ENCODE measurements at places on chromosomes 12 and 14. TPM values are rescaled to one million over a fixed set of nuclear protein-coding genes. Genes with fewer than 3 reads are reported as not detected.
A peak's percentile ranks its signal among the peaks of the same experiment; 100 is the strongest.

- DNase-seq: peak; percentile 5
Observed at GRCh38 chr12:82326905-82327503, 31.2 kb downstream of the CCDC59 start.

GRCh38 chr14:31194661-31195060 lies 12.9 kb downstream of the HECTD1 start:
- no peak for DNase-seq

- no peak for DNase-seq
Observed at GRCh38 chr12:3644104-3644503, 108.8 kb downstream of the CRACR2A start.

GRCh38 chr12:101768781-101769180 lies 29.5 kb upstream of the SYCP3 start:
- DNase-seq: no peak

GRCh38 chr12:45828402-45828801 lies 98.9 kb downstream of the ARID2 start:
- no peak for DNase-seq

- no peak for DNase-seq
Observed at GRCh38 chr14:59566296-59566695, 10.3 kb downstream of the CCDC175 start.

GRCh38 chr14:90443161-90444076 lies 46.6 kb downstream of the CALM1 start:
- no peak for DNase-seq

DNA sequence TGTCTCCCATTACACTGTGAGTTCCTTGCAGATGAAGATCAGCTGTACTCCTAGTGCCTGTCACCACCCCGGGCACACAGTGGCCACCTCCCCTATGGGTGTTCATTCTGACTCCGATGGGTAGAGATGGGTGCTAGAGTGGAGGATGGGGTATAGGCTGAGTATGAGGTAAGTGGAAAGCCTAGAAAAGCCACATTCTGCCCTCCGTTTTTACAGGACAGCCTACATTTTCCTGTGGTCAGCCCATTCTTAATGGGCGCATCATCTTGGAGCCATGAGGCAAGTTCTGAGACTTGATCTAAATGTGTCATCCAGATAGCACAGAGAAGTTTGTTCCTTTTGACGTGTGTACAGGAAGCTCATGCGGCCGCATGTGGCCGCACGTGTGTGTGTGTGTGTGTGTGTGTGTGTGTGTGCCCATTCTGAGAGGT lies 166.7 kb upstream of the HIF1A start:
- DNase-seq: no peak

GRCh38 chr14:44657203-44657602 lies 150.1 kb upstream of the FSCB start:
- DNase-seq: no peak

DNA sequence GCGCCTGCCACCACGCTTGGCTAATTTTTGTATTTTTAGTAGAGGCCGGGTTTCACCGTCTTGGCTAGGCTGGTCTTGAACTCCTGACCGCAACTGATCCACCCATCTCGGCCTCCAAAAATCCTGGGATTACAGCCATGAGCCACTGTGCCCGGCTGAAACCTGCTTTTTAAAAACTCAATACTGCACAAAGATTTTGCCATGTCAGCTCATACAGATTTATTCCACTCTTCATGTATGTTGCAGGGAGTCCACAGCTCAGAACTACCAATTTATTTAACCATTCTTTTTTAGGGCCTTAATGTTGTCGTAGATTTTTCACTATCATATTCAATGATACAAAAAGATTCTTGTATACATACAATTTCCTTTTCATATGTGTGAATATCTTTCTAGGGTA lies 20.0 kb downstream of the ZCCHC8 start:
- no peak for DNase-seq

DNA sequence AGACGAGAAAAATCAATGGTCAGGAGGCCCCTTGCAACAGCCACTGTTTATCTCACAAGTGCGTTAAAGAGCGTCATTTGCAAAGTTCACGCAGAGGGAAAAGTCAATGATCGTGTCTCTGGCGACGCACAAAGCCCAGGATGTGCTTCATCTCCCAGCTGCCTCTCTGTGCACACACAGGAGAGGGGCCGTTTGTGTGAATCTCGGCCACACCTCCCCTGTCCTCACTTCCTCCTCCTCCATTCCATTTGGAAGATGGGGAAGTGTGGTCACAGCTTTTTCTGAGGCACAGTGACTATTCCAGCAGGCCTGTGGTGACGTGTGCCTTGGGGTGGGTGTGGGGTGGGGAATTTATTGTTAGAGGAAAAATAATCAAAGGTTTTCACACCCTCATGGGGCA lies 90.4 kb downstream of the RBM19 start:
- no peak for DNase-seq

GRCh38 chr12:26471560-26471959 lies 276.2 kb downstream of the SSPN start:
- no peak for DNase-seq

- no peak for DNase-seq
Observed at GRCh38 chr12:56591126-56591525, 39.0 kb downstream of the BAZ2A start.

DNA sequence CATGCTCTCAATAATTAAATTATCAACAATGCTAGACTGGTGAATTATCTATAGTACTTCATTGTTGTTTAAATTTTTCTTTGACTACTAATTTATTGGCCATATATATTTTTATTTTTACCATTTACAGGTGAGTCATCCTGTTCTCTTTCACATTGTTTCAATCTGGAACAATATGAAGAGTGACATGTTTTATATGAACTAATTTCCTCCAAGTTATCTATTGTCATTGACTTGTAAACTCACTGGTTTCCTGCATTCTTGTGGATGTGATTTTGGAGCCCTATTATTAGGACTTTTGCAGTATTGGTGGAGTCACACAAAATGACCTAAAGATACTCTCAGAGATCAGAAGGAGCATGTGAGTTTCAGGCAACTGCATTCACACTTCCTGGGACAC lies 297.7 kb downstream of the AEBP2 start:
- DNase-seq: no peak

- no peak for DNase-seq
Observed at GRCh38 chr14:91063119-91063518, 2.7 kb upstream of the RPS6KA5 start.

The CCDC92 gene
- 50.2 TPM for polyA plus RNA-seq

The CCDC85C gene
- 31.1 TPM for polyA plus RNA-seq

The STAT6 gene
- 114 TPM for polyA plus RNA-seq

The A2M gene
- polyA plus RNA-seq: 247 TPM

The MYO1H gene
- 0.79 TPM for polyA plus RNA-seq

The CCDC197 gene
- not detected for polyA plus RNA-seq

The KRT82 gene
- not detected for polyA plus RNA-seq

The PPFIBP1 gene
- 75.3 TPM for polyA plus RNA-seq

The BIN2 gene
- 1.7 TPM for polyA plus RNA-seq

Measured in right renal pelvis (tissue), 4 donors.